Foreskin keratinocyte (primary cell): ENCODE measurements at places on chromosomes 16 and 17.

- peak; percentile 60 for DNase-seq
These were observed 14.5 kb upstream of the GPRC5C start for GRCh38 chr17:74417178-74418045.

- DNase-seq = no peak
These were observed 41.7 kb downstream of the SEC14L1 start for GRCh38 chr17:77182205-77183172.

- DNase-seq = no peak
These were observed 424.5 kb upstream of the CDH11 start for GRCh38 chr16:65546353-65546791.

GRCh38 chr17:57284583-57284982 is 28.3 kb downstream of the MSI2 start:
- no peak for DNase-seq

DNA sequence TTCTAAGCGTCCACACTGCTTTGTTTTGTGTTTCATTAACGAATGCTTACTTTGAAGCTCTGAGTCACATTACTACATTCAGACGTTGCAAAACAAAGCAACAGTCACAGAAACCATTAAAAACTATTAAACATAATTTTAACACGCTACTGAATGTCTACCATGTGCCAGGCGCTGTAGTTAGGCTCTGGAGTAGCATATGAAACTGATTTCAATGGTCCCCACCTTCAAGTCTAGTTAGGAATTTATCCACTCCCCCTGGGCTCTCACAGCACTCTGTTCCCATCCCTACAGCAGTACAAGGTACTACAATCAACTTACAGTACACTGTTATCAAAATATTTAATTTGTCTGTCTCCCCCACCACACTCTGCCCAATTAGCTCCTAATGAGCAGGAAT is 631 bp downstream of the UTP6 start:
- peak; percentile 11 for DNase-seq

DNA sequence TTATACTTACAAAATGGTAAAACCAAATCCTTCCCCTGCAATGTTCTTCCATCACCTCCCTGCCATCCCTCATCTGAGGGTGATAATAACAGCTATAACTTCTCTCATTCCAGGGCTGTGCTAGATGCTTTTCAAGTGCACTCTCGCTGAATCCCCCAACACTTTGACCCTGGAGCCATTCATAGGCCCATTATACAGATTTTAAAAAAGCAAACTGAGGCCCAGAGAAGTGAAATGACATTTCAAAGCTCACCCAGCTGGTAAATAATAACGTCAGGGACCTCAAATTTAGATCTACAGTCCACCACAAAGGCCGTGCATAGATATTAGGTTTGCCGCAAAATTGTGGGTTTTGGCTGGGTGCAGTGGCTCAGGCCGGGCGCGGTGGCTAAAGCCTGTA is 378.8 kb downstream of the SLC39A11 start:
- no peak for DNase-seq

GRCh38 chr16:12677502-12677901 is 126.2 kb downstream of the CPPED1 start:
- DNase-seq = no peak

- DNase-seq = no peak
These were observed 1.4 kb downstream of the HBM start for GRCh38 chr16:167122-167690.
